ENCODE measurements at places on chromosomes 3 and 15. TPM values are rescaled to one million over a fixed set of nuclear protein-coding genes. Genes with fewer than 3 reads are reported as not detected.
A peak's percentile ranks its signal among the peaks of the same experiment; 100 is the strongest.

Gene AADACL2
- total RNA-seq: not detected

Gene IL12A
- 0.87 TPM for total RNA-seq

Gene LARP6
- not detected for total RNA-seq

Gene ZPLD1
- total RNA-seq: not detected

Gene PPM1M
- total RNA-seq: 46.4 TPM

Gene SLC2A2
- total RNA-seq: not detected

Gene CD200
- 63.3 TPM for total RNA-seq

Gene ANKDD1A
- total RNA-seq: 2.5 TPM

Gene GOLGA8R
- total RNA-seq: 3.0 TPM

Gene KBTBD13
- total RNA-seq: not detected

Gene CHAC1
- total RNA-seq: 4.5 TPM

- no peak for DNase-seq
Measured at GRCh38 chr3:168083906-168084305, 11.8 kb downstream of the GOLIM4 start.

DNA sequence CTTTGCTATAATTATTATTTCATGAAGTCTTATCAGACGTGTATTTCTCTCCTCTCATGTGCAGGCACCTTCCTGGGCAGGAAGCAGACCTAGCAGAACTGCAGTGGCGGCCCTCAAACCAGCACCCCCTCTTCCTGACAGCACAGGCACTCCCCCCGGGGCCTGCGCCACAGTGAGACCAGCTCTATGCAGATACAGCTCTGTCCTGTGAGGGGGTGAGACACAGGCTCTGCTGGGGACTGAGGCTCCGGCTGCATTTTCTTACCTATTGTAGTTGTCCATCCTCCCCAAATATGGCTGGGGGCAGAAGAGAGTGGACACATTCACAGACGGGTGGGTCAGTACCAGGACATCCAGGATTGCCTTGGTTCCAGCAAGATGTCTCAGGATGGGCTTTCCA, 5.0 kb downstream of the CISH start:
- DNase-seq: no peak

DNA sequence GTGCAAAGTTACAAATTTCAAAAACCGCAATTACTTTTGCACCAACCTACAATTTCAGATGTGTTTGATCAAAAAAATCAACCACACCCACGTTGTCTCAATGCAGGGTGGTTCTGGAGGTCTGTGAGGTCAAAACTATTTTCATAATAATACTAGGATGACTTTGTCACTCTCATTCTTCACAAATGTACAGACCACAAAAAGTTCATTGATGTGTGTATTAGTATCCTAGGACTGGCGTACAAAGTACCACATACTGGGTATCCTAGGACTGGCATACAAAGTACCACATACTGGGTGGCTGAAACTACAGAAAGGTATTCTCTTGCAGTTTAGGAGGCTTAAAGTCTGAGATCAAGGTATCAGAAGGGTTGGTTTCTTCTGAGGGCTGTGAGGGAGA, 13.0 kb downstream of the SUCLG2 start:
- DNase-seq: no peak

- DNase-seq: no peak
Measured at GRCh38 chr3:113151461-113152031, 59.8 kb upstream of the BOC start.

DNA sequence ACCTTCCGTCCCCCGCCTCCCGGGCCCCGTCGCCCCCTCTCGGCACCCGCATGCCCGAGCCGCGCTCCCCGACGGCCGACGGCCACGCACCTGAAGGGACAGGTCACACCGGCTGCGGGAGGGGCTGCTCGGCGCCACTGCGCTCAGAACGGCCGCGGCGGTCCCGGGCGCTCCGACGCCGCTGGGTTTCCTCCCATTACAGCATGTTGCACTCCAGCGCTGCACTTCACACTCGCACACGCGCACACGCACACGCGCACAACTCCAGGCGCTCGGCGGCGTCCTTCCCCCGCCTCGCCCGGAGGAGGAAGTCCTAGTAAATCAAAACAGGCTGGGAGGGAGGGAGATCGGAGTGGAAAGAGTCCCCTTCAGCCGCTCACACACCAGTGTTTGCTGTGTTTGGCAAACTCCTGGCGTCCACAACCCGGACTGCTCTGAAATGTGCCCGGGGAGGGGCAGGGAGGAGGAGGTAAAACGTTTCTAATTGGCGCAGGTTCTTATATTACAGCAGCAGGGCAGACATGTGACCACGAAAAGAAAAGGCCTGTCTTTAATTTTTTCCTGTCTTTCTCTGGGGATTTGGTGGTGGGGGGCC, 76.7 kb upstream of the VGLL4 start:
- peak; percentile 37 for DNase-seq

- no peak for DNase-seq
Measured at GRCh38 chr15:54289590-54290136, 311.4 kb downstream of the UNC13C start.

GRCh38 chr3:21188459-21188858, 562.6 kb downstream of the ZNF385D start:
- no peak for DNase-seq

GRCh38 chr3:197674741-197675562, 61.8 kb downstream of the RUBCN start:
- DNase-seq: no peak

DNA sequence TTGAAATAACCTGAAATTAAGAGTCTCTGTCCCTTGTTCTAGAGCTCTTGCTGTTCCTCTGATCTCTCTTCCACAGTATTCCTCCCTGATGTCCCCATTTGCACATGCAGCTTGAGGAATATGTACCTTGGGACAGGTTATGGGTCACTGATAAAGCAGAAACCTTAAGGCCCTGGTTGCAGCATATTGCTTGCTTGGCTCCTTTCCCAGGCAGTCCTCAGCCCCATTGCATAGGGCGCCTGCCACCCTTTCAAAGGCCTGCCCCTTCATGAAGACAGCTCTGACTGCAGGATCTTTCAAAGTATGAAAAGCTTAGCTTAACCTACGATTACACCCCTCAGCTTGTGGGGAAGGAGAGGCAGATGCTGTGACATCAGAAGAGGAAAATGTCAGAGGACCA, 51.6 kb downstream of the WDR76 start:
- DNase-seq: no peak

DNA sequence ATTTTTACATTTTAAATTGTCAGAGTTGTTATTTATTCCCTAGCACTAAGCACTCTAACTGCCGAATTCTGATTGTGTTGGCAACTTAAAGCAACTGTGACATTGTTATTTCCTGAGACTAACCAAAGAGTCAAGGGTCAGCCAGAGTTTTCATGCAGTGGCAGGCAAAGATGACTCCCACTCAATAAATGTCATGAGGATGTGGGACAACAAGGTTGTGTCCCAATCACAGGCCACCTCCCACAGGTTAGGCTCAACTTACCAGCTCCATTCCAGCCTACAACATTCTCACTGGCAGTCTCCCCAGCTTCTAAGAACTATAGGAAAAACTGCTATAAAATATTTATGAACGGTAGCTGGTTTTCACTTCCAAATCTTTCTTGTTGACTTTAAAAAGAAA, 80.1 kb downstream of the RSL24D1 start:
- DNase-seq: no peak

DNA sequence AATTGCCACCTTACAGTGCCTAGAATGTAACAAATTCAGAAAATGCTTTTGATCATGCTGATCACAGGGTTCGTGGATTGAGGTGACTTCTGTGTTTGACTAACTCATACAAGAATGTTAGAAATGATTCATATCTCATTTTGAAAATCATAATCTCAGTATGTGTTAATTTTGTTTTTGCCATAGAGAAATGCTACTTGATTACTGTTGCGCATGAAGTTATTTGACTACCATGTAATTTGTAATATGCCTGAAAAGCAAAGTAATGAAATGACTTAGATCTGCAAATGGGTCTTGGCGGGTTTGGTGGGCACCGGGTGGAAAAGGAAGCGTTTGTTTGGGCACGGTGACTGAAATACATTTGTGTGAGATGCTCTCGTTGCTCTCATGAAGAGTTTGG, 173.6 kb upstream of the BHLHE40 start:
- peak; percentile 28 for DNase-seq

DNA sequence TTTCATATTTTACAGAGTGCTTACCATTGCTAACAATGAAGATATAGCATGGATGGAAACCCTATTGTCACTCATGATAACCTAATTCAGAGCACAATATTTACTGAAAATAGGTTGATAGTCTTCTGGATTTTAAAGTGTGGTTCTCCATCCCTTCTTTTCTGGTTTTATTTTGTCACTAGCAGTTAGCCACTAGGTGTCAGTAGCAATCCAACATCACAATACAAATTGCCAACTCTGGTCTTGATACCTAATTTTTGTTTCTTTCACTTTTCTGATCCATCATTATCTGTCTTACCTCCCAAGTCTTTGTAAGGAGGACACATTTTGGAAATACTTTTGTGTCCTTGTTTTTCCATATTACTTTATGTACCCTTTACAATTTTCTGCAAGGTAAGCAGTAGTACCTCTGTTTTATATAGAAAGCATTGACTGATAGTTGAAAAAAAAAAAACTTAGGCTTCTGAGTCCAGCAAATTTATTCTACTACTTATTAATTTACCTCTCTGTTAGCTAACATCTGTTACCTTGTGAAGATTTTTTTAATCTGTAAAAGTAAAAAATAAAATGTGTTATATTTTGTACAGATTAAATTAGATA, 28.3 kb upstream of the CRYBG3 start:
- DNase-seq: no peak

- DNase-seq: no peak
Measured at GRCh38 chr15:39959411-39959810, 25.5 kb downstream of the EIF2AK4 start.

GRCh38 chr3:71784914-71785531, at the start of gene PROK2:
TSS of gene PROK2 (minus strand) at chr3:71785148. CDS start at chr3:71785052, 96 bp downstream.
- no peak for DNase-seq

- DNase-seq: no peak
Measured at GRCh38 chr3:127652246-127652995, 20.3 kb upstream of the ABTB1 start.

DNA sequence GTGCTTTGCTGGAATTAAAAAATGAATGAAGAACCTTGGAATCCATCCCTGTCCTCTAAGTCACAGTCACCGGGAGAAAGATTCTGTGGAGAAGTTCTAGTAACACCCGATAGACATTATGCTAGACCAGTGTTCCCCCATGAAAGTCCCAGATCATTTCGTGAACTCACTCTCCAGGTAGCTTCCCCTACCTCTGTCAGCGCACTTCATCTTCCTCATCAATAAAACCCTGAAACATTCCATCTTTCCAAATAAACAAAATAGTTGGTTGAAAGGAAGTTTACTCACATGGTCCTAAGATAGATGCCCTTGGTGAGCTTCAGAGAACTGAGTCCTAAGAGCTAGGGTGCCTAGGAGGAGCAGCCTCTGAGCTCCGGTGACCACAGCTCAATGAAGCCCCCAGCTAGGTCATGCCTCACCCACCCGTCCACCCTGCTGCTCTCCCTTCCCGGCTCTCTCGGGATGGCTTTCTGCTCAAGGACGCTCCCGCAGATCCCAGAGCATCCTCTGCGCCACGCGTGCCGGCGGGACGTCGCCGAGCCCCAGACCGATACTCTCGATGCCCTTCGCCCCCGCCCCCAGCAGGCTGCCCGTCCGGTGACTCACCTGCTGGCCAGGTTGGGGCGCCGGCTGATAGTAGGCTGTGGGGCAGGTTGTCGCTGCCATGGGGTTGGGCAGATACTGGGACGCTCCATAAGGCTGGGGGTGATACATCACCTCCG, 776 bp downstream of the VGLL3 start:
- no peak for DNase-seq

GRCh38 chr3:109028753-109029152, 75.1 kb upstream of the GUCA1C start:
- no peak for DNase-seq

DNA sequence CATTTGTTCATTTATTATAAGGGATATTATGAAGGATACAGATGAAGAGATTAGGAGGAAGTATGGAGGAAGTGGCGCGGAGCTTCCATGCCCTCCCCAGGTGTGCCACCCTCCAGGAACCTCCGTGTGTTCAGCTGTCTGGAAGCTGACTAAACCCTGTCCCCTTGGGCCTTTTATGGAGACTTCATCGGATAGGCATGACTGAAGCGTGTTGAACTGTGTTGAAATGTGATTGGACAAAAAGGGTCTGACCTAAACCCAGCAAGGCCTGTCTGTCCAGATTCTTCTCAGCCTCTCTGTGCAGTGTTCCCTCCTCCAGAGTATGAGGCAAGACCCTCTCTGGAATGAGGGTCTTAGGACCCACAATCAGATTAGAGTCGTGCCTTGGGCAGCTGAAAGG, 31.7 kb downstream of the HACD3 start:
- no peak for DNase-seq

GRCh38 chr3:121800906-121801305, 34.0 kb downstream of the IQCB1 start:
- no peak for DNase-seq

GRCh38 chr3:46183330-46183729, 24.8 kb downstream of the CCR1 start:
- no peak for DNase-seq

Data from activated T-helper 2 cell treated with anti-CD3 and anti-CD28 coated beads, Interferon-gamma antibody, Interleukin-2, Interleukin-4, amounts not matched to agents 10 μg/mL and 5 μg/mL and 100 μg/mL, durations not matched to agents 14 hours and 24 hours and 36 hours (primary cell).